H9 (cell line): ENCODE measurements at places on chromosomes 7 and 10. TPM values are rescaled to one million over a fixed set of nuclear protein-coding genes. Genes with fewer than 3 reads are reported as not detected.

DNA sequence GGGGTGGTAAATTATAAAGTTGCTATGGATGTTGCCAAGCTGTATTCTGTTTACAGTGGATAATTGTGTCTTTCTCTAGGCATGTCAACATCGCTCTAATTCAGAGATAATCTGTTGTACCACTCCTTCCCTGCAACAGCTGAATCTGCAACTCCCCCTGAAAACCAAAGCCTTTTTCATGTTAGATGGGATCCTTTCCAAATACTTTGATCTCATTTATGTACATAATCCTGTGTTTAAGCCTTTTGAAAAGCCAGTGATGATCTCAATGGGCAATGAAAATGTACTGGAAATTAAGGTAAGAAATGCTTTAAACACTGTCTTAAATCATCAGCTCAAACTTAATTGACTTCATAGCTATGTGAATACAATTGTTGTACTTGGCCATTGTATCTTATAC, 91.0 kb downstream of the MET start:
- no peaks in the 10 kb centered on the region for H3K27me3 ChIP-seq
- H3K27ac ChIP-seq: no peak overlapping the region
- H3K4me3 ChIP-seq: no peak overlapping the region
- no peaks in the 10 kb centered on the region for H3K36me3 ChIP-seq
- no peaks in the 10 kb centered on the region for H3K4me1 ChIP-seq
- DNase-seq: no peak

- no peaks in the 10 kb centered on the region for H3K27me3 ChIP-seq
- peak overlapping the region; percentile 66; the same call in 2 of the 3 replicates for H3K4me3 ChIP-seq
- no peaks in the 10 kb centered on the region for H3K4me1 ChIP-seq
- DNase-seq: no peak
These were observed 4.5 kb downstream of the BUB3 start for GRCh38 chr10:123158682-123159081.

DNA sequence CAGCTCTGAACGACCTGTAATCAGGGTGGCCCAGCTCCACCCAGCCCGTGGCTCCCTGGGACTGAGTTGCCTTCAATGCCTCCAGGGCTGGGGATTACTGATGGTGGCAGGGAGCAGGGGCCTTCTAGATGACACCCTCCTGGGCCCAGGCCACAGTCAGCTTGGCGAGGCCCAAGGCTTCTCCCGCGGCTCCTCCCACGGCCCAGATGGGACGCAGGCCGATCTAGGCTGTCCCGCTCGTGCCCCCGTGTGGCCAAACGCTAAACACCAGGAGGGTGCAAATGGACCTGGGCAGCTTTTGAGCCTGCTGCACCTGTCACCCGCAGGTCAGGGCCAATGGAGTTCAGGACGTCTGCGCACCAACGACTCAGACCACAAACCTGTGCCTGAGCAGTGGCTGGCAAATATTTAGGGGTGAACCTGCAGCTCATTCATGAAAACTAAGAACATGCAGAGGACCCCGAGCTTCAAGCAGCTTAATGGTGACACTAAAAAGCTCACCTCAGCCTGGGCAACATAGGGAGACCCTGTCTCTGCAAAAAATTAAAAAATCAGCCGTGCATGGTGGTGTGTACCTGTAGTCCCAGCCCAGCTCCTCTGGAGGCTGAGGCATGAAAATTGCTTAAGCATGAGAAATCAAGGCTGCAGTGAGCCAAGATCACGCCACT, 43.2 kb downstream of the ASB13 start:
- no peaks in the 10 kb centered on the region for H3K36me3 ChIP-seq
- H3K4me3 ChIP-seq: no peak overlapping the region
- H3K27ac ChIP-seq: no peak overlapping the region
- no peaks in the 10 kb centered on the region for H3K27me3 ChIP-seq

GRCh38 chr10:14806318-14806717, 31.5 kb downstream of the CDNF start:
- no peaks in the 10 kb centered on the region for H3K36me3 ChIP-seq
- H3K27me3 ChIP-seq: no peaks in the 10 kb centered on the region
- no peak overlapping the region for H3K4me3 ChIP-seq

- no peak overlapping the region for H3K4me3 ChIP-seq
- no peaks in the 10 kb centered on the region for H3K27me3 ChIP-seq
- H3K4me1 ChIP-seq: no peaks in the 10 kb centered on the region
- no peak overlapping the region for H3K27ac ChIP-seq
- no peaks in the 10 kb centered on the region; the same call in 2 of the 3 replicates for H3K36me3 ChIP-seq
These were observed 87.5 kb upstream of the IFRD1 start for GRCh38 chr7:112362731-112363131.

- no peaks in the 10 kb centered on the region for H3K36me3 ChIP-seq
- H3K27me3 ChIP-seq: no peaks in the 10 kb centered on the region
- H3K4me3 ChIP-seq: no peak overlapping the region
These were observed 50.3 kb upstream of the PIP4K2A start for GRCh38 chr10:22764639-22765038.

DNA sequence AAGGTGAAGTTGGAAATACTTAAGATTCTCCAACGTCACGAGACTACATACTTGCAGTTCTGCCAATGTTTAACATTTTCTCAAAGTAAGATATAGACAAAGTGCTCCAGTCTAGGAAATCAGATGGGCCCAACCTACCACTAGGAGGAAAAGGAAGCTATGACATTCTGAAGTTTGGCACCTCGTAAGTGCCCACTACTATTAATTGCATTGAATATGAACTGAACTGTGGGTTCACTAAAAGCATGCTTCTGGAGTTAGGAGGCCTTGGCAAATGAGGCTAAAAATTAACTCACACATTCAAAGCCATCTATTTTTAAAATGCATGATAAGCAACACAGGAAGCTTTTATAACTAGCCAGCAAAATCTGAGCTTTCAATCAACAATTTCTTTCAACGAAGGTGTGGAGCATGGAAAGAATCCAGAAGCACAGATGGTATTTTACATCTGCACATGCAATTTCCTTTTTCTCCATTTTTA, 149.7 kb downstream of the LRRTM3 start:
- H3K36me3 ChIP-seq: no peaks in the 10 kb centered on the region
- no peak overlapping the region for H3K27ac ChIP-seq
- no peaks in the 10 kb centered on the region for H3K27me3 ChIP-seq
- DNase-seq: no peak

DNA sequence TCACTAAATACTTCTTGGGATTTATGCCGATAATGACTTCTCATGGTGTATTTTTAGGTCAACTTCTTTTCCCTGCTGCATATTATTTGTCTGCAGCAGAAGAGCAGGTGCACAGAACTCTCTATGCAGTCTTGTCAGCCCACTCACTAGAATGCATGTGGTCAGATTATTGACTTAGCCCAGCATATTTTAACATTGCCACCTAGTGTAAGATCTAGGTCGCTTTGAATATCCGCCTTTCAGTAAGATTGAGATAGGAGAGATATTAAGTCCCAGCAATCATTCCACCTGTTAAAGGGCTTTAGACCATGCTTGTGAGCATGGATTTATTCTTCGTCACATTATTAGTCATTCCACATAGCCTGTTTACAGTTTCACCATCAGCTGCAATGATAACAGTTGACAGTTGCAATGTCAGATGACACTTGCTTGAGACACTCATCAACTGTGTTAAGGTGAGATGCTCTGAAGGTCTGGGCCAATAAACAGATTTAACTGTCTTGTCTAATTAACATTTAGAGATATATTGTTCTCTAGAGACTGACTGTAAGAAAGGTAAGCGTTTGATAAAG, 491.7 kb downstream of the ARL4A start:
- no peak overlapping the region for H3K27ac ChIP-seq
- H3K27me3 ChIP-seq: no peaks in the 10 kb centered on the region
- no peak for DNase-seq
- no peaks in the 10 kb centered on the region for H3K4me1 ChIP-seq

DNA sequence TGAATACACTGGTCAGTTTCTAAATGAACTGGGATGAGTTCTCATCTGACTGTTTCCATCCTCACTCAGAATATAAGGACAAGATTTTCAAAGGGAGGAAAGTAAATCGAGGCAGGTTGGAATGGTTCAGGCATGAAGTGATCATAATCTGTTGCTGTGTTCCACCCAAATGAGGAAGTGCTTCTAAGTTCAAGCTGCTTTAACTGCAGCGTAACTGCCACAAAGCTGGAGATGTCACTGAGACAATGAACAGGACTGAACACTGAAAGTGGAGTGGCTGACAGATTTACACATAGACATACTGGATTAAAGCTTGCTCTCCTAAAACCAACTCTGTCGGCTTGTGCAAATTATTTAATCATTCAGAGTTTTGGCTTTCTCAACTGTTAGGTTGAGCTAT, 66.6 kb downstream of the GPR37 start:
- H3K27ac ChIP-seq: no peak overlapping the region
- H3K27me3 ChIP-seq: no peaks in the 10 kb centered on the region
- no peaks in the 10 kb centered on the region for H3K36me3 ChIP-seq
- no peak overlapping the region for H3K4me3 ChIP-seq

DNA sequence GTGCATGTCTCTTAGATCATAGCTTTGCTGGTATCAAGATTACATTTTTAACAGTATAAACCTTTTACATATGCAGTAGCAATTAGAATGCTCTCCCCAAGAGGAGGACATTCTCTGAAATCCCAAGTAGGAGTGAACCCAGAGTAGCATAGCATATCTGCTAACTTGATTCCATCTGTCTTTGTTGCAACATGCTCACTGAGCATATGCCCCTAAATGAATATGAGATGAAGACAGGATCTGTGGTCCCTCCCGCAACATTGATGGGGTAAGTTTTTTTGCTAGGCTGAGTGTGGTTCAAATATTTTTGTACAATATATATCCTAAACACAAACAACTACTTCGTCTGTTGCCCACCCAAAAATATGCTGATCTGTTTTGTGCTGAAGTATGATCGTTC, 534.2 kb upstream of the C7orf33 start:
- H3K27ac ChIP-seq: no peak overlapping the region
- no peaks in the 10 kb centered on the region; the same call in 1 of the 2 replicates for H3K27me3 ChIP-seq
- no peak overlapping the region for H3K4me3 ChIP-seq
- no peak for DNase-seq
- H3K4me1 ChIP-seq: peaks cover 6% of the 10 kb centered on the region; the same call in 1 of the 2 replicates

DNA sequence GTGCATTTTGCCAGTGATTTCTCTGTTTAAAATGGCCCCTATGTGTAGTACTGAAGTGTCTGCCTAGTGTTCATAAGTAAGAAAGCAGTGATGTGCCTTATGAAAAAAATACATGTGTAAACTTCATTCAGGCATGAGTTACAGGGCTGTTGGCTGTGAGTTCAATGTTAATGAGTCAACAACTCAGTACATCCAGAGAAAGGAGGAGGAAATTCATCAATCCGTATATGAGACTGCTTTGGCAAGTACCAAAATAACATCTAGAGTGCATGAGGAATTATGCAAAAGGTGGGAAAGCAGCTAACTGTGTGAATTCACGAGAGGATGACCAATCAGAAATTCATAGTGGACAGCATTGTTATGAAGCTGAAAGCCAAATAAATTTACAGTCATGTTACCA, 255.6 kb downstream of the ZEB1 start:
- H3K36me3 ChIP-seq: peaks cover 18% of the 10 kb centered on the region; the same call in 1 of the 2 replicates
- no peaks in the 10 kb centered on the region for H3K27me3 ChIP-seq
- no peak overlapping the region for H3K4me3 ChIP-seq
- H3K27ac ChIP-seq: no peak overlapping the region

- no peak overlapping the region for H3K27ac ChIP-seq
- no peaks in the 10 kb centered on the region for H3K27me3 ChIP-seq
- no peak overlapping the region for H3K4me3 ChIP-seq
- peak; percentile 37 for DNase-seq
These were observed 300.0 kb upstream of the C7orf33 start for GRCh38 chr7:148290538-148290937.

- no peaks in the 10 kb centered on the region for H3K36me3 ChIP-seq
- no peak overlapping the region for H3K4me3 ChIP-seq
- H3K27ac ChIP-seq: no peak overlapping the region
- no peaks in the 10 kb centered on the region for H3K4me1 ChIP-seq
- no peak for DNase-seq
These were observed 189.3 kb downstream of the ABCA13 start for GRCh38 chr7:48360574-48360973.

- no peak overlapping the region for H3K4me3 ChIP-seq
- H3K27ac ChIP-seq: no peak overlapping the region
- H3K4me1 ChIP-seq: no peaks in the 10 kb centered on the region
These were observed 70.3 kb upstream of the KMT2E start for GRCh38 chr7:104943502-104944343.

GRCh38 chr10:15433850-15434537, 62.9 kb upstream of the FAM171A1 start:
- peak overlapping the region; percentile 54 for H3K4me3 ChIP-seq
- DNase-seq: no peak
- no peak overlapping the region for H3K27ac ChIP-seq
- H3K4me1 ChIP-seq: no peaks in the 10 kb centered on the region
- no peaks in the 10 kb centered on the region for H3K27me3 ChIP-seq
- H3K36me3 ChIP-seq: no peaks in the 10 kb centered on the region

Gene UNC5B
- total RNA-seq: 28.4 and 29.7 TPM in 2 replicates

Gene CYP2C19
- not detected in 2 replicates for total RNA-seq

Gene AZGP1
- 0.24 TPM in 1 of 2 replicates, not detected in the other for total RNA-seq

Gene TDRD1
- 0.15 TPM in 1 of 2 replicates, not detected in the other for total RNA-seq

Gene CAPZA2
- 131 and 132 TPM in 2 replicates for total RNA-seq

Gene MEOX2
- not detected in 2 replicates for total RNA-seq

Gene MICALL2
- total RNA-seq: 7.1 and 8.4 TPM in 2 replicates

Gene ANKRD7
- total RNA-seq: not detected in 2 replicates

Gene GARIN1A
- 0.50 and 0.98 TPM in 2 replicates for total RNA-seq
